Nucleus accumbens (tissue), 56 donors: ENCODE measurements at places on chromosomes 4 and X.

- DNase-seq, result no peak
Observed at GRCh38 chr4:83625821-83626220, 89.9 kb downstream of the GPAT3 start.

- no peak for DNase-seq
Observed at GRCh38 chr4:109359040-109359646, 56.7 kb upstream of the COL25A1 start.

DNA sequence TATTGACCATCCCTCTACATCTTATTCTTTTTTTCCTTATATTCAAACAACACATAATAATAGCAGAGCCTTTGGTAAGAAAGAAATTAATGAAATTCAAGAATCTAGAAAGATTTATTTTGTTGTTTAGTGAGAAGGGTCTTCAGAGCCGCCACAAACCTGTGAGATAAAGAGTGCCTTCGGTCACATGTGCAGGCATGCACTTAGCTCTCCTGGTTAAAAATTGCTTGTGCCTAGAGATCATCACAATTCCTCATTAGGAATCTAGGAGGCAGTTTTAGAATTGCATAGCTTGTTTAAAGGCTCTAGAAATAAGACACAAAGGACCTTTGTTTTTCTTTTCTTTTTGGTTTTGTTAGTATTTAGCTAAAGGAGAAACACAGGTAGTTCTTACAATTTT lies 1948.4 kb upstream of the IGFBP7 start:
- DNase-seq, result no peak

- DNase-seq, result no peak
Observed at GRCh38 chrX:69152417-69152841, 12.8 kb downstream of the PJA1 start.

GRCh38 chr4:44532851-44533250 lies 84.2 kb upstream of the KCTD8 start:
- DNase-seq, result no peak

DNA sequence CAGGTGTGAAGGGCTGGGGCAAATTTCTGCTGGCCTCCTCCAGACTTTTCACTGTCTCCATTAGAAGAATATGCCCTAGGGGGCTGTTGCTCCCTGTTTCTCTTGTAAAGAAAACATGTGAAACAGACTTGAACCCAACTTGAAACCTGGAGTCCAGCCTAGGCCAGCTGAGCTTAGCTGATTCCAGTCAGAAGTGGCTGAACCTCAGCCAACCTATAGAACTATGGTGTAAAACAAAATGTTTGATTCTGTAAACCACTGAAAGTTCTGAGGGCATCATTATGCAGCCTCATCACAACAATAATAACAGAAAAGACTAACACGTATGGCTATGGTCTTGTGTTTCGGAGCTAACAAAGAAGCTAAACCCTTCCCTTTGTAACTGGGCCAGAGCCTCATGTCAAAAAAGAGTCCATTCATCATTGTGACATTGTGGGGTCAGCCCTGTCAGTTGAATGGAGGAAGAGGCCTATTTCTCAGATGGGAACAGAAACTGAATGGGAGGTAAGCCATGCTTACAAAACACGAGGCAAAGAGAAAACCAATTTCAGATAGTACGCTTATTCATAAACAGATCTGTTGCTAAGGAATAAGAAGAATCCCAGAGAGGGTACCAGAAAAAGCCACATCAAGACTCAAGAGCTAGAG lies 34.1 kb downstream of the SETD7 start:
- no peak for DNase-seq

DNA sequence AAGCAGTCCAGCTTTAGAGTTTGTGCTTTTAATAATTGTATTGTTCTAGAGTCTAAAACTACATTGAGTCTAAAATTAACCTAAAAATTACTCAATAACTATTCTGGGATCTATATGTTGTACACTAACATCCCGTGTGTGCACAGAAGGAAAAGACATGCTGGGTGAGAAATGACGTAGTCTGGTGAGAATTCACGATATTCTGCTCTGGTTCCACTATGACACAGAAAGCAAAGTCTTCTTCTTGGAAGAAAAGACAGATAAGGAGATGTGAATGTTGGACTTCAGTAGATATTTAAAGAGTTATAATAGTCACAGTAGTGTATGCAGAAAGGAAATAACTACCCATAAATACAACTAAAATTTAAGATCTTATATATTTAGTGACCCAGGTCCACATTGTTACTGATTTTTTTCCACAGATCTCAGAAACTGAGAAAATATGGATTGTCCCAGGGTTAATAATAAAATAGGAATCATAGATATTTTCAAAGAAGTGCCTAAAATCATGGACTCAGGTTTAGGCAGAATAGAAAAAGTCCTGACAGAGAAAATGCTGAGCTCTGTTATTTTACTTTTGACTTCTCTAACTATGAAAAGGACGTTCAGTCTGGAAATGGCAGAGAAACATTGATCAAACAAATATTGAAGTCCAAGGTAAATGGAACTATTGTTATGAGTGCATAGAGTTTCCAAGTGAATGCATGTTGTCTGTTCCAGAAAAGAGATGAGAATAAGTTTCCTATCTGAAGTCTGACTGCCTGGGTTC lies 170.7 kb downstream of the ANKRD50 start:
- no peak for DNase-seq

- no peak for DNase-seq
Observed at GRCh38 chrX:95057341-95057740, 1383.3 kb downstream of the FAM133A start.

DNA sequence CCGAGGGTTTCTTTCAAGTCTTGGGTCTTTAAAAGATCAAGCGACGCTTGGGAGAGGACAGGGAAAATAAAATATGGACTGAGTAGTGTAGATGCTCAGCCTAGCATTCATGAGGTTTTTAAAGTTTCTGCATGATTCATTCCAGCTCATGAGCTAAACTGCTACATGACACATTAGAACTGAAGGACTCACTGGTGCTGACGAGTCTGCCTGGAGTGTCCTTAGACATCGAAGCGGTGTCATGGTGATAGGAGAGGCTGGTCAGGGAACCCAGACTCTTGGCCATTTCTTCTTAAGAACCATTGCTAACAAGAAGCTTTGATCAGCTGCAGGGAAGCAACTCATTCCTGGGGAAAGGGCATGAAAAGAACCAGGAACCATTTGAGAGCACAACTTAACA lies 158.6 kb downstream of the TRIML1 start:
- no peak for DNase-seq

- DNase-seq, result no peak
Observed at GRCh38 chrX:153580700-153581386, 18.1 kb downstream of the CCNQ start.
